ENCODE measurements at places on chromosomes 5 and 9.

DNA sequence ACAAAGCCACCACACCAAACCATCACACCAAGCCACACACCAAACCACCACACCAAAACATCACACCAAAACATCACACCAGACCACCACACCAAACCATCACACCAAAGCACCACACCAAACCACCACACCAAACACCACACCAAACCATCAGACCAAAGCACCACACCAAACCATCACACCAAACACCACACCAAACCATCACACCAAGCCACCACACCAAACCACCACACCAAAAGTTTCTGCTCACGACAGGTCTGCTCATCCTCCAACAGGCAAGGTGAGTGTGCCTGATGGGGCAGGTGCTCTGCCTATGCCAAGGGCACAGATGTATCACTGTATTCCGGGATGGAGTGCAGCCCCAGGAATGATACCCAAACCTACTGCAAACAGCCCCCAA, 87.9 kb upstream of the FSTL4 start:
- no peak for DNase-seq

DNA sequence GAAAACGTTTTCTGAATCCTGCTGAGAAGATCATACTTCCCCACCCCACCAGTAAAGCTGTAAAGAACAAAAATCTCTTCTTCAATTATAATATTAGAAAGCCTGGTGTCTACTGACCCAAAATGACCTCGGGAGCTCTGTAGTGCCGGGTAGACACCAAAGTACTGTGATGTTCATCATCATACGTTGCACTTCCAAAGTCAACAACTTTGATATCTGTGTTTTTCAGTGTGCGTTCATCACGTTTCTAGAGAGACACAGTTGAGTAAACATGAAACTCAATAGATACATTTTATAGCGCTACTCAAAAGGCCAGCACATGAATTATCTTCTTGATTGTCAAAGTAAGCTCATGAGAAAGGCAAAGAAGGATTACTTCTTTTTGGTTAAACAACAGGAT, 14.6 kb downstream of the CLK4 start:
- no peak for DNase-seq

DNA sequence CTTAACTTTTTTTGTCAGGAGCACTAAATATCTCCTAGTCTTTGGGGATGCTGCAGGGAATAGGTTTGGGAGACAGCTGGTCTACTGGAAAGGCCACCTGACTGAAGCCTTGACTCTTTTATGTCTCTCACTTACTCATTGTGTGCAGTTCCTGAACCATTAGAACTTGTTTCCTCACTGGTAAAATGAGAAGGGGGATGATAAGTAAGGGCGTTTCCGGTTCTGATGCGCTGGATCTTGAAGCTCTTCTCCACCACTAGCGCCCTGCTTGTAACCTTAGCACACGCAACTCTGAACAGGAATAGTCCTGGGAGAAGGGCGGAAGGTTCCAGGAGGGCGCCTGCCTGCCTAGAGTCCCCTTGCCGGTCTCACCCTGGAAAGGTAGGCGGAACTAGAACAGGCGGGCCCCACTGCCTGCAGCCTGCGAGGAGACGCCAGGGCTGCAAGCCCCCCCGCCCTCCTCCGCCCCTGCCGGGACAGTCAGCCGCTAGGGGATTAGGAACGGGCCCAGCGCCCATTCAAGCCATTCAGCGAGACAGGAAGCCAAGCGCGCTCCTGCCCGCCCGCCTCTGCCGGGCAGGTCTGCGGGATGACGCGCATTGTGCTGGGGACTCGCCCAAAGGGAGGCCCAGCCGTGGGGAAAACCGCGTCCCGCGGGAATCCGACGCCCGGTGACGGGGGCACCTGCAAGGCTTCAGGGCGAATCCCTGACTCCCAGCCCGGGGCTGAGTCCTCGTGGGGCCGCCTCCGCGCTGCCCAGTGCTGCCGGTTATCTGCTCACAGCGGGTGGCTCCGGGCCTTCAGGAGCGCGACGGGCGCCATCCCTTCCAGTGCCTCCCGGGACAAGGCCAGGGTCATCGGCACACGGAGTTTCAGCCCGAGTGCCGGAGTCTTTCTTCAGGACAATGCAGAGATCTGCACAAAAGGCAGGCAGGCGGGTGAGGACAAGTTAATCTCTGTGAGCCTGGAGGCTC, 44.0 kb upstream of the XPA start:
- no peak for DNase-seq

DNA sequence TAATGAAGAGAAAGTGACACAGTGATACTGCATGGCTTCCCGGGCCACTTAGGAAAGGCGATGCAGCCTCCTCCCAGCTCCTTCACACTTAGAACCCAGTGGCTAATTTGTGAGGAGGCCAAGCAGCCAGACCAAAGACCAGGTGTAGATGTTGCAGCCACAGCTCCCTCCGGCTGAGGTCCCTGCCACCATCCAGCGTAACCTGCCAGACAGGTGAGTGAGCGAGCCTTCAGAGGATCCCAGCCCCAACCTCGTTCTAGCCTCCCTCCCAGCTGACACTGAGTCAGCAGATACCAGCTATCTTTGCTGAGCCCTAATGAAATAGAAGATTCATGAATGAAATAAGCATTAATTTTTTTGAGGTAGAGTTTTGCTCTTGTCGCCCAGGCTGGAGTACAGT, 59.7 kb downstream of the COL23A1 start:
- DNase-seq = no peak

GRCh38 chr5:32600054-32600622, 14.8 kb downstream of the SUB1 start:
- DNase-seq = no peak

DNA sequence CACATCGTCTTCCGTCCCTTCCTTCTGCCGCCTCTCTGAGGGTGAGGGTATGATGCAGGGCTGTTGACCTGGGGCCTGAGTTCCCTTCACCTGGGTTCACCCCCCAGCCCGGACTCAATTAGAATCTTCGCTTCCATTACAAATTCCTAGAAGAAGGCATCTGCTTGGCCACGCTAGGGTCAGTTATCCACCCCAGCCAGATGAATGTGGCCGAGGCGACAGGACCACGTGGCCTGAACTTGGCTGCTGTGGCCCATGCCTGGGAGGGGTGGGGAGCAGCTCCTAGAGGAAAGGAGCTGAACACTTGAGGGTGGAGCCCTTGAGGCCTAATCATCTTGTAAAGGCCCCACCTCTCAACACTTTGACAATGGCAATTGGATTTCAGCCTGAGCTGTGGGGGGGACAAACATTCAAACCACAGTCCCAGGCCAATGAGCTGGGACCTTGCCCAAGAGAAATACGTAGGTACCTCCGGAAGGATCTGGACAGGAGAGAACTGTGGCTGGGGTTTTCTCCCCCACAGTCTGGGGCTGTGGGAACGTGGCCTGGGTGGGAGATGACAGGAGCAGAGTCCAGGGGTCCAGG, 90.6 kb upstream of the ADAMTS2 start:
- no peak for DNase-seq

GRCh38 chr5:10611290-10611689, 47.4 kb downstream of the ANKRD33B start:
- DNase-seq = no peak

DNA sequence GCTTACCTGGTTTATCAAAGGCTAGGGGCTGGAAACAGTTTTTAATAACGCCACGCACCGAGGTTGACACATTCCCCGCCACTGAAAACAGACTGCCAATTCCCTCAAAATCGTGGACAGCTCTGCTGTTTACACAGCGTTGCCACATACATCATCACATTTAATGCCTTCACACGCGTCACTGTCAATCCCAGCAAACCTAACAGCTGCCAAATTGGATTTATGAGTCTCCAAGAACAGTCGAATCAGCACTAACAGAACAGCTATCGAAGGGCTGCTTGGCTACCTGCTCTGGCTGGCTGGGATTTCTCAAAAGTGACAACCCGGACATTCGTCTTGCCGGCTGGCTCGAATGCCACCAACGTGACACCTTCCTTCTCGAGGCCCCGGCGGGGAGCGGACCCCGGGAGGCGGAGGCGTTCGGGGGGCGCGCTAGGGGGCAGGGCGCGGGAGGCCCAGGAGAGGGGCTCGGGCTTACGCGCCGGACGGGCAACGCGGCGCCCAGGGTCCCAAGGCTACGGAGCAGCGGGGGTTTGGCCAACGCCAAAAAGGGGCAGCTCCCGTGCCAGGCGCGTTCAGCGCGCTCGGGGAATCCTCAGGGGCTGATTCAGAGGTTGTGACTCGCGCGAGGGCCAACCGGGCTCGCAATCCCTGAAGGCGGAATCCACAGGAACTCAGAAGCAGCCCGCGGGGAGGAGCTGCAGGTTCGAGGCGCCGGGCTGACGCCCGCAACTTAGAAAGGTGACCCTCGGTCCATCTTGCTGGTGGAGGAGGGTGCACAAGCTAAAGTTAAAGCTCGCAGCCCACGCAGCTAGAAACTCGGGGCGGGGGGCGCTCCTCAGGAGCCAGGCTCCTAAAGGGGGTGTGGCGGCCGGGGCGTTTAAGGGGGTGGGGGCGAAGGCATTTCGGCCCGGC, 1.2 kb downstream of the CDC14B start:
- DNase-seq = no peak

GRCh38 chr9:33467526-33467925, 6.2 kb downstream of the NOL6 start:
- DNase-seq = no peak

- no peak for DNase-seq
Observed at GRCh38 chr5:148687427-148687826, 33.1 kb upstream of the HTR4 start.

DNA sequence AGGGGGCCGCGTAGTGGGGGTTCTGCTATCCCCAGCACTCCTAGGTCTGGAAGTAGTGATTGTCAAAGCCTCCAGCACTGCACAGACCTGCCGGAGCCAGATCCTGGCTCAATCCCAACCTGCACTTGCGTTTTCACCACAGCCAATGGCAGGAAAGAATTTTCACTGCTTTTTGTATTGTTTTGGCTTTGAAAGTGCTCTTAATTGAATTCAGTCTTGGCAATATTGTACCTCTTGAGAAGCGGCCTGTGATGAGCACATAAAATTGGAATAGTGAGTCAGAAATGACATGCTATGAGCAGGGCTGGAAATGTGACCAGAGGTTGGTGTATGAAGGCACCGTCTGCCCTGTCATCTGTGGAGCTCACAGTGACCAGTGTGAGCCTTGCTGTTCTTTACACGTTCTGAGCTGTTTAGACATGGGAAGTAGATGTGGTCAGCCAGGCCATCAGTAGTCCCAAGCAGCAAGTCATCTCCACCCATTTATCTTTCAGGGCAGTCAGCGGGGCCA, 41.5 kb downstream of the SECISBP2 start:
- DNase-seq = no peak

DNA sequence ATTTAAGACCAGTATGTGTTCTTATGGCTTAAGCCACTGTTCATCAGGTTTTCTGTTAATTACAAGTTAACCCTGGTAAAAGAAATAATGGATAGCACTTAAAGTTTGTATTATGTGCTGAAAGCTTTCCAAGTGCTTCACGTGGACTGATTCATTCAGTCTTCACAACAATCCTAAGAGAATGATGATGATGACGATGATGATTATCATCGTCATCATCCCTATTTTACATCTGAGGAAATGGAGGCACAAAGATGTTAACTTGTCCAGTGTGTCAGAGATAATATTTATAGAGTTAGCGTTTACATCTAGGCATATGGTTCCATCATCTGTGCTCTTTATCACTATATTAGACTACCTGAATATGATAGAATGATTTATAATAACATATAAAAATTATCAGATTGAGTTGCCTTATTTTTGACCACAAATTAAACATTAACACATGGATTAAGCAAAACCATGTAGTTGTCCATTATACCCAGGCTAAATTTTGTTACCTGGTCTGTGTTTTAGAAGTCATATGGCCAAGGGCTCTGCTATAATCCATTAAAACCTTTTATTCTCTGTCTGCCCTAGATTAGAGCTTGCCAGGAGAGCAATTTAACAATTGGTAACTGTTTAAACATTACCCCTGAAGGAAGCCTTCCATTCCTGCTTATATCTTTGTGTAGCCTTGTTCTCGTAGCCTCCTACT, 102.3 kb upstream of the MAP3K1 start:
- no peak for DNase-seq

DNA sequence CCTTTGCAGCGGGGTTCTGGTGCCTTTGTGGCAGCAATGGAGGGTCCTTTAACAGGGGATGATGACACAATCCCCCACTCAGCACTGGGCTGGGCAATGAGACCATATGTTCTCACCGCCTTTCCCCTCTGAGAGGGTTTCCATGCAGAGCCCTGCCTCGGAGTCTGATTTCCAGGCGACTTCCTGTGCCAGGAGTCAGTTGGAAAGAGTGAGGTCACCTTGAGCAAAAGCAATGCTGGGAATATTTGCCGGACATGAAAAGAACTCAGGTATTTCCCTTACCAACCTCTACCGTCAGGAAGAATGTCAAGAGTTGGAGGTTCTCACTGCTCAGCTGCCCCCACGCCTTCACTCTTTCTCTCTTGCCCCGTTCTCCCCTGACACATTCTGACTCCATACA, 284.2 kb upstream of the IRX1 start:
- DNase-seq = no peak

DNA sequence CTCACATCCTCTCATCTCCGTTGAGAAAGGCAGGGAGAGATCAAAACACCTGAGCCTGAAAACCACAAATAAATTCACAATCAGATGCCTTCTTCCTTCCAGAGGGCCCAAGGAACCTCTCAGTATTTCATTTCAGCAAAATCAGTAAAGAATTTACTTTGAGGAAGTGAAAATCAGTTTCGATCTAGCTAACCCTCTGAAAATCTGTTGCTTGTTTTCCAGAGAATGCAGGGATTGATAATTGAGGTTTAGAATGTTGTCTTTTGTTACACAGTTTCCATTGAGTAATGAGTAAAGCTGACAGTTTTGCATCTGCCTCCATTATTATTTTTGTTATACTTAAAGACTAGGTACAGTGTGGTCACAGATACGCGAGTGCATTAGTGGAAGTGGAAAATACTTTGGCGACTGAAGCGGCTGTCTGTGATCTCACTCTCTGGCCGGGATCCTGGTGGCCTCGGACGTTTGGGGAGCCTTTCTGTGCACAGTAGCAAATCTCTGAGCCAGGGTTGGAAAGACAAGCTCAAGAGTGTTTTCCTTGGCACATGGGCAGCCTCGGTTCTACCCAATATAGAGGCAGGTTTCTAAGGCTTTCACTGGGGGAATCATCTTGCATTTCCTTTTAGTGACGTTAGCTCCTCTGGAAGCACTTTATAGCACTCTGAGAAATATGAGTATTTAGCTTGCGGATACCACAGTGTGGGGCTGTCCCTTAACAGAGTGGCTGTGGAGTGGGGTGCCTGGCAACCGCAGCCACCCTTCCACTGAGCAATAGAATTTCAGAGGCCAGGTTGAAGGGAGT, 32.2 kb upstream of the ANGPTL2 start:
- DNase-seq = no peak

All from NCI-H187 treated with DMSO at 0.1 percent for 48 hours (cell line).